ENCODE measurements at places on chromosomes 1 and 21.

GRCh38 chr1:6287431-6287886 lies 26.6 kb upstream of the GPR153 start:
- no peak for DNase-seq

GRCh38 chr1:56505792-56506743 lies 73.3 kb downstream of the PLPP3 start:
- DNase-seq = no peak

GRCh38 chr1:8107897-8108296 lies 81.8 kb upstream of the ERRFI1 start:
- DNase-seq = no peak

DNA sequence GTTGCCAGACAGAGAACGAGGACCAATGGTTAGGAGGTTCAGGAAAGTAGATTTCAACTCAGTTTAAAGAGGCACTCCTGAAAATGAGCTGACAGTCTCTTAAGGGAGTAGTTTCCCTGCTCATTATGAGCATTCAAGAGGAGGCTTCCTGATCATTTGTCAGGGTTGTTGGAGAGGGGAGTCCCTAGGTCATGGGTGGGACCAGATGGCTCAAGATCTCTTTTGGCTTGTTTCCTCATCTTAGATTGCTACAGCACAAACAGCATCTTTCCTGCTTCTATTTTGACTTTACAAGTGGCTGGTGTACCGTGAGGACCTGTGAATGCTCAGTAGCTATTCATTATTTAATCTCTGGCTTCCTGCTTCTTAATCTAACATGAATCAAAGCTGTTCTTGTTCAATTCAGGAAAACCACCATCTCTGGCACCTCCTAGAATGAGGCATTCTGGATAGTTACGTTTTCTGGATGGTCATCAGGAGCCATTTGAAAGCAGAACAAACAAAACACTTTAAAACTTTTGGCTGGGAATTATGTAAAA lies 47.6 kb downstream of the PEX14 start:
- no peak for DNase-seq

DNA sequence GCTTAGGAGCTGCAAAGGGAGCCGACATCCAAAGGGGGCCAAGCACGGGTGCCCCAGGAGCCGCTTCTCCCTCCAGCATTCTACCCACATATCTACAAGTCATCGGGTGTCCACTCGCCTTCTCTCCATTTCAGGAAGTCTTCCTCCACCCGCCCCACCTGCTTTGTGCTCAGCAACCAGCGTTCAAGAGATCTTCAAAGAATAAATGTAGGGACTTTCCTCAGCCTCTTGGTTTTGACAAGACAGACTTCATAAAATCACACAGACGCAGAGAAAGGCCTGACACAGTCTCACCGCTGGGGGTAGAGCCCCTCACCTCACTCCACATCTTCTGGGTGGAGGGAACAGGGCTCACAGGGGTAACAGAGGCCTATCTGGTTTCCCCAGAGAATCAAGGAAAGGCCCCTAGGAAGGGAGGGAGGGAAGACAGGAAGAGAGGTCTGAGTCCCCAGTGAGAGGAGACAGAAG lies 49.5 kb downstream of the SSBP3 start:
- no peak for DNase-seq

DNA sequence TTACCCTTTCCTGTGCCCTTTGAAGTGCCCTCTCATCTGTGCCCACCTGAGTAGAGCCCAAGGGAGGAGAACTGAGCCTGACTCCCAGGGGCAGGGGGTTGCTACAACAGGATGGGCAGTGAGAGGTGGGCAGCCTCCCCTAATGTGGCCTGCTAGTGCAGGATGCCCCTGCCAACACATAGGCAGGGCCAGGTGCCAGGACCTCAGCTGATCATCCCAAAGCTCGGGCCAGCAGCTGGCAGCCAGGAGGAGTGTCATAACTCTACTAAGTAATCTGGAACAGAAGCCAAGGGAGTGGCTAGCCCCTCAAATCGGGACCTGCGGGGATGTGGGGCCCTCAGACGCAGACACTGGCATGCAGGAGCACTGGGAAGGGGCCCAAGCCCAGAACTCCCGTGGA lies 208.8 kb upstream of the RAB4A start:
- no peak for DNase-seq

- peak; percentile 17 for DNase-seq
Observed at GRCh38 chr1:63116016-63116415, 206.4 kb upstream of the FOXD3 start.

DNA sequence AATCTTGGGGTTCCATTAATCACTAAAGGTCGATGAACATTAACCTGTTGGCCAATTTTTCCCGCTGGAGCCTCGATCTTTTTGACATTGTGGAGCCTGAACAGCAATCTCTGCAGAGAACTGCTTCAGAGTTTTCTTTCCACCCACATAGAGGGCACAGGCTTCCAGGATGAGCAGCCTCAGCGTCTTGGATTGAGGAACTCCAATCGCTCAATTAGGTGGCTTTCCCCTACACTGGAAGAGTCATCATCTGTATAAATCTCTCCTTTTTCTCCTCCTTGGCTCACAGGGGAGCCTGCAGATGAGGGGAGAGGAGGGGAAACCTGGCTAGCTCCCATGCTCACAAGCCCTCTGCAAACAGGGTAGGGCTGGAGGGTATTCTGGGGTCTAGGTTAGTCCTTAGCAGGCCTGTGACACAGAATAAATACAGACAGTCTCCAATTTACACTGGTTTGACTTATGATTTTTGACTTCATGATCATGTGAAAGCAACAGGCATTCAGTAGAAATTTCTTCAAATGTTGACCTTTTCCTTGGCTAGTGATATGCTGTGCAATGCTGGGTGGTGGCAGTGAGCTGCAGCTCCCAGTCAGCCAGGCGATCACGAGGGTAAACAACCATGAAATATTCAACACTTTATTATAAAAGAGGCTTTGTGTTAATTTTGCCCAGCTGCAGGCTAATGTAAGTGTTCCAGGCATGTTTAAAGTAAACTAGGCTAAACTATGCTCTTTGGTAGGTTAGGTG lies 80.8 kb downstream of the PGBD5 start:
- no peak for DNase-seq

- no peak for DNase-seq
Observed at GRCh38 chr21:14520535-14520934, 25.6 kb downstream of the SAMSN1 start.

DNA sequence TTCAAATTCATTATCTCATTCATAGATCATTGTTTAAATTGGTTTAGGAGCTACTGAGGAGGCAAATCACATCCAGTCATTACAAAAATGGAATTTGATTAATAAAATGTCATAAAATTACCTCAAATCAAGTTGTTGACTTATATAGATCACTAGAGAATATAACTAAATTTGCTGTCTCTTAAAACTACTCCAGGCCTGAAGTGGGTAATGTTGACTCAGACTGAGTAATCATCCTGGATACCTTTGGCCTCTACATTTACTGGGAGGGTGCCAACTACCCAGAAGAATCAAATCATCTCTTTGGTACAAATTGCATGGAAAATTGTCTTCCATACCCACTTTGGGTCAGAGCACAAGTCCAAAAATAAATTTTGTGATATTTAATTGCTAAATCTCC lies 191.2 kb upstream of the GREM2 start:
- DNase-seq = peak; percentile 24

GRCh38 chr1:31010086-31010989 lies 55.2 kb downstream of the PUM1 start:
- peak; percentile 61 for DNase-seq

DNA sequence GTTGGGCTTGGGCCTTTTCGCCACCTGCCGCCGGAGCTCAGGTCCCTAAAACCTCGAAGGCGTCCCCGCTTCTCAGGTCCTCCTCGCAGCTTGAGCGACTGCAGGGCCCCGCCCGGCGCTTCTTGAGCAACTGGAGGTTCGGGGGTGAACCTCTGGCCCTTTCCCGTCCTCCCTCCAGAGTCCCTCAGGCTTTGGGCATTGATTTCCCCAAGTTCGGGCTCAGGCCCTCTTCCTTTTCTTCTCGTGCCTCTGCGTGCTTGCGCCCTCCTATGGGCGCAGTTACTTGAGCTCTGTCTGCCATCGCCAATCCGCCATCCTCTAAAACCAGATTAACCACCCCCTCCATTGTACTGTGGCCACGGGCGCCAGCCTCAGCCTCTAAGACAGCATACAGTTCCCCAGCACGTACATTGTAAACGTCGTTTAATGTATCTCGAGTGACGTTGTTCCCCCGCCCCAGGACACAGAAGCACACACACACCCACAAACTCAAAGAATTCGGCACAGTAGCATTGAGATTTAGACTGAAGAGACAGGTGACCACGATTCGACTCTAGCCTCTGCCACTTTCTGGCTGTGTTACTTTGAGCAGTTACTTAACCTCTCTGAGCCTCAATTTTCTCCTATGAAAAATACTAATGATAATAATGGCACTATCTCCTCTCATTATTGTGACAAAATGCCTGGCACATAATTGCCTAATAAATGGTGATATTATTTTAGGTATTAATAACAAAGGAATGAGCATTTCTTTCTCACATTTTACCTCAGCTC lies 22.6 kb downstream of the BTG2 start:
- peak; percentile 58 for DNase-seq

GRCh38 chr21:32413015-32413504 lies 554 bp downstream of the EVA1C start:
- peak; percentile 32 for DNase-seq

GRCh38 chr21:38475519-38475918 lies 22.8 kb downstream of the ERG start:
- no peak for DNase-seq

DNA sequence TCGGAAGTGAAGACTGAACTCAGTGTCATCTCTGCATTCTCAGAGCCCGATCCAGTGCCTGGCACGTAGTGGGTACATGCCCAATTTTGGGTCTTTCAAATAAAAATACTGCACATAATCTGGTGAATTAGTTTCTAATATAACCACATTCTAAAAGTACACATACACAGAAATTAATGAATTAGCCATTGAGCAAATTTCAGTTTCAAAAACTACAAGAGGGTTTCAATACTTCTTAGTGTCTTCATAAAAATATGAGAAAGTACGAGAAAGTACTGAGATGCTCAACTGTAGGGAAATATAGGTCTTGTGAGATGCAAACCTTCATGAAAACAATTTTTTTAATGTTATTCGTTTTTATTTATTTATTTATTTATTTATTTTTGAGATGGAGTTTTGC lies 86.9 kb downstream of the SMYD2 start:
- no peak for DNase-seq

DNA sequence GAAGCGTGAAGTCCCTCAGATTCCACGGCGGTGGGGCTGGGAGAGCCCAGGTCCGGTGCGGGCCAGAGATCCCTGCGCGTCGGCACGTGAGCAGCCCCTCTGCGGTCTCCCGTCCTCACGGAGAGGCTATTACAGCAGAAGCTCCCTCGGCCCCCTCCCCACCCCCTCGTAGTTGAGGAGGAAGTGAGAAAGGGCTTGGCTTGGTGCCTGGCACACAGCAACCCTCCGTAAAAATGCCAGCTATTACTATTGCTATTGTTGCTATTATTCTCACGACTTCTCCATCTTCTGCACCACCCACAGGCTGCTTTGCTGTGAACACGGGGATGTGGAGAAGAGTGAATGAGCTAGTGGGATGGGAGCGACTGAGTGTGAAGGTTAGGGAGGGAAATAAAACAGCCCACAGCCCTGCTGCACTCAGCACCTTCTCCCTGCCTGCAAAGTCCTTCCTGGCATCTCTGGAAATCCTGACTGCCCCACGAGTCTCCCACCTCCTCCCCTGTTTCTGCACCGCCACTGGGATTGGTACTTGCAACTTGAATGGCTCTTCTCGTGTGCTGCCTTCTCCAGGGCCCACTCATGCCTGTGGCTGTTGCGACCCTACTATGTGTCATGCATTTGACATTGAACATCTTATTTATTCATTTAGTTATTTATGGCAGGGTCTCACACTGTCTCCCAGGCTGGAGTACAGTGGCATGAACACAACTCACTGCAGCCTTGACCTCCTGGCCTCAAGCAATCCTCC lies 26.6 kb downstream of the ZBTB18 start:
- no peak for DNase-seq

GRCh38 chr1:97820470-97821188 lies 100.2 kb downstream of the DPYD start:
- DNase-seq = peak; percentile 71

DNA sequence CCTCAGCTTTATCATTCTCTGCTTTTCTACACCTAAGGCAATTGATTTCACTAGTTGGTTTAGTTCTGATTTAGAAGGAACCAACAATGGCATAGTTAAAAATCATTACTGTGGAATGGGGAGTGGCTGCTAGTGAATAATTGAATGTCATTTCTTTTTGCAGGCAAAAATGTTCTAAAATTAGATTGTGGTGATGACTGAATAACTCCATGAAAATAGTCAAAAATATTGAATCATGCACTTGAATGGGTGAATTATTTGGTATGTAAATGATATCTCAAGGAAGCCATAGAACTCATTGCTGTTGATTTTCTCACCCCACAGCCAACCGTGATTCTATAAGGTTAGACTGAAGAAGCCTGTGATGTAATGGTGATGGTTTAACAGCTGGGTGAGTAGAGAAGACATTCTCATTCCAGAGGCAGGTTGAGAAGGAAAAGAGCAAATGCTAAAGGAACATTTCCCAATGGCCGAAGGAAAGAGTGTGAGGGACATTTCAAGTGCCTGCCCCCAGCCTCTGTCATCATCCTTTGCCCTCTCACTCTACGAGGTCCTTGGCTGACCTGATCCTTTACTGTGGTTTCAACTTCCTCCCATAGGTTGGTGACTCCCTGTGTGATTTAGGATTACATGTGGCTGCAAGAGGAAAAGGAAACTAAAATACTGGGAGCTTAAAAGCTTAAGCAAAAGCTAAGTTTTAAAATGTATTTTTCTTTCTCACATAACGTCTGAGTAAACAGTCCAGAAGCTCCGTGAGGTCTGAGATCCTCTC lies 12.5 kb downstream of the OVAAL start:
- DNase-seq = no peak

- no peak for DNase-seq
Observed at GRCh38 chr1:232873931-232874330, 68.7 kb downstream of the MAP10 start.

GRCh38 chr1:47023268-47024140 lies at the start of gene CYP4X1:
CYP4X1 (plus strand) TSS chr1:47023669; CDS start chr1:47023818, 149 bp downstream.
- peak; percentile 58 for DNase-seq

DNA sequence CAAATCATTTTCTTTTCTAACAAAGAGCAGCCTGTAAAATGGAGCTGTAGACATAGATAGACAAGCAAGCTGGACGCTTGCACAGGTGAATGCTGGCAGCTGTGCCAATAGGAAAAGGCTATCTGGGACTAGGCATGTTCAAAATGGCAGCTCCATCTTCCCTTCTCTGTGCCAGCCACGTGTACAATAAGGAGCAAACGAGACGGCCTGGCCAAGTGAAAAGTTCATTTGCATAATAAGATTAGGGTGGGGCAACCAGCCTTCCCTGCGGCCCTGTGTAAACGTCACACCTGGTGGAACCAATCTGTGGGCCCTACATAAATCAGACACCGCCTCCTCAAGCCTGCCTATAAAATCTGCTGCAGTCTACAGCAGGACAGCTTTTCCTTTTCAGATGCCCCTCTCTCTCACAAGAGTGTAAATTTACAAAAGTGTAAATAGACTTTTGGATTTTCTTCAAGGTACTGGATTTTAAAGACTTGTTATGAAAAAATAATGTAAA lies 16.6 kb upstream of the EDEM3 start:
- no peak for DNase-seq

GRCh38 chr1:31189696-31190674 lies 49.7 kb downstream of the NKAIN1 start:
- DNase-seq = no peak
